IMR-90 (cell line): ENCODE measurements at places on chromosomes 7 and 10. TPM values are rescaled to one million over a fixed set of nuclear protein-coding genes. Genes with fewer than 3 reads are reported as not detected.
A peak's percentile ranks its signal among the peaks of the same experiment; 100 is the strongest.

Gene TRIM8
- 25.5 and 30.0 TPM in 2 replicates for total RNA-seq

Gene HECW1
- total RNA-seq = 1.1 and 1.3 TPM in 2 replicates

Gene ENTPD7
- 20.0 and 23.3 TPM in 2 replicates for total RNA-seq

Gene LARP4B
- 25.5 and 30.8 TPM in 2 replicates for total RNA-seq

Gene TMEM196
- total RNA-seq = not detected in 2 replicates

GRCh38 chr7:103690242-103690974 is 244.4 kb upstream of the SLC26A5 start:
- DNase-seq = peak; percentile 27

Gene RARRES2
- total RNA-seq = not detected in 2 replicates

GRCh38 chr7:132944774-132945173 is 137.1 kb downstream of the CHCHD3 start:
- no peak for DNase-seq

Gene ANKRD61
- under 0.01 and 0.36 TPM in 2 replicates for total RNA-seq

DNA sequence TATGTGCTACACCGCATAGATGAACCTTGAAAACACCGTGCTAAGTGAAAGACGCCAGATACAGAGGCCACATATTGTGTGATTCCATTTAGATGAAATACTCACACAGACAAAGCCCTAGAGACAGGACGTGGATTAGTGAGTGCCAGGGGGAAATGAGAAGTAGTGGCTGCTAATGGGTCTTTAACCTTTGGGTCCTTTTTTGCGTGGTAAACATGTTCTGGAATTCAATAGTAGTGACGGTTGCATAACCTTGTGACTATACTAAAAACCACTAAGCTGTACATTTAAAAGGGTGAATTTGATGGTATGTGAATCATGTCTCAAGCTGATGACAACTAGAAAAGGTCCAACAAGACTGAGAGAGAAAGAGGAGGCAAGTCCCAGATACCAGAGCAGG is 15.6 kb downstream of the SMKR1 start:
- no peak for DNase-seq

Gene DNAH11
- under 0.01 TPM in 1 of 2 replicates, not detected in the other for total RNA-seq

DNA sequence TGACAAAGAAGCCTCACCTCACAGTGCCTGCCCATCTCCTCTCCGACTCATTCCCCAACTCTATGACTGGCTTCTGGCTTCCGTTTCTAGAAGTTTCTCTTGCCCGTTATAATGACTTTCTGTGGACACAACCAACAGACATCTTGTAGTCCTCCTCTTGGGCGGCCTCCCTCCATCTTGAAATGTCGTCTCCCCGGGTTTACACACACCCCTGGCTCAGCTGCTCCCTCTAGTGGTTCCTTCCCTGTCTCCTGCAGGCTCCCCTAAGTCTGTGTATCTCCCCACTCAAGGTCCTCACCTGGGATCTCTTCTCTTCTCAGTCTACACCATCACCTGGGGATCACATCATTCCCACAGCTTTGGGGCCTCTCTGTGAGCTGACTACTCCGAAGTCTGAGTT is 123.4 kb upstream of the NEBL start:
- DNase-seq = no peak

Gene VKORC1L1
- 14.5 and 19.4 TPM in 2 replicates for total RNA-seq

GRCh38 chr10:32459051-32459698 is 13.2 kb downstream of the CCDC7 start:
- no peak for DNase-seq

DNA sequence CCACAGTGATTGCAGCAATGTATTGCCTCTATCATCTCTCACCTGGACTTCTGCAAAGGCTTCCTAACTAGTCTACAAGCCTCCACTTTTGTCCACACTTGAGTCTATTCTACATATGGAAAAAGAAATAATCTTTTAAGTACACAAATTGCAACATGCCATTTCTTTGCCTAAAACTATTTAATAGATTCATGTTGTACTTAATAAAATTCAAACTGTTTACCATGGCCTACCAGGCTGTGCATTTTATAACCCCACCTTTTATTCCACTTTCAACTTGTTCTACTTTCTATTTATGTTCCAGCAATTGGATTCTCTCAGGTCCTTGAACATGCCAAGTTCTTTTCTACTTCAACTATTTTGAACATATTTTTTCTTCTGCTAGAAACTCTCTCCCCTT is 128.7 kb downstream of the GPR85 start:
- DNase-seq = no peak

DNA sequence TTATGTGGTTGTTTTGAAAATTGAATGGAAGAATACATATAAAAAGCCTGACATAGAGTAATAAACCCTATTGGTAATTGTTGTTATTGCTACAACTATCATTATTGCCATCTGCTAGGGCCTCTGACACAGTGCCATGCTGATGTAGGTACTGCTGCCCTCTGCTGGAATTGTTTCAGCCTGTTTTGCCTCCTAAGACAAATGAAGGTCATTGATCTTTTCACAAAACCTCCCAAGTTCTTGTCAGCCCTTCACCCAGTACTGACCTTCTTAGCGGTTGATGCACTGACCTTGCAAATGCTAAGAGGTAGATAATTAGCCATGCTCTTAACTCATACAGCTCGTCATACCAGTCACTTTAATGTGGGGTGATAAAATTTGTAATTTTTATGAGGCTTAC is 975.2 kb downstream of the SORCS1 start:
- DNase-seq = no peak

Gene TMEM236
- total RNA-seq = not detected in 2 replicates

DNA sequence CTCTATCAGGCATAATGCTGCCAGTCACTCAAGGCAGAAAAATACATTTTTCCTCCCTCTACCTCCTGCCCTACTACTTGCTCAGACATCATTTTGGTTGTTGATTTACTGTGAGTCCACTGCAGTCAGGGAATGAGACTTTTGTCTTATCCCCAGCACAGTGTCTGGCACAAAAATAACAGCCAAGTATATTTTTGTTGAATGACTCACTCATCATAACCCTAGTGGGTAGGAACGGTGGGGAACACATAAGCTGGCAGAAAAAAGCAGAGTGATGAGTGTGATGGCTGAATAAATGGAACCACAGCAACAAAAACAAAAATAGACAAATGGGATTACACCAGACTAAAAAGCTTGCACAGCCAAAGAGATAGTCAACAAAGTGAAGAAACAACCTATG is 65.8 kb upstream of the LAMB4 start:
- no peak for DNase-seq

GRCh38 chr7:124060528-124060927 is 27.7 kb upstream of the TMEM229A start:
- DNase-seq = no peak

GRCh38 chr10:110039254-110039653 is 31.5 kb downstream of the ADD3 start:
- no peak for DNase-seq

Gene ANXA8L1
- 0.18 and 0.28 TPM in 2 replicates for total RNA-seq

Gene GLCCI1
- total RNA-seq = 4.1 and 7.8 TPM in 2 replicates

DNA sequence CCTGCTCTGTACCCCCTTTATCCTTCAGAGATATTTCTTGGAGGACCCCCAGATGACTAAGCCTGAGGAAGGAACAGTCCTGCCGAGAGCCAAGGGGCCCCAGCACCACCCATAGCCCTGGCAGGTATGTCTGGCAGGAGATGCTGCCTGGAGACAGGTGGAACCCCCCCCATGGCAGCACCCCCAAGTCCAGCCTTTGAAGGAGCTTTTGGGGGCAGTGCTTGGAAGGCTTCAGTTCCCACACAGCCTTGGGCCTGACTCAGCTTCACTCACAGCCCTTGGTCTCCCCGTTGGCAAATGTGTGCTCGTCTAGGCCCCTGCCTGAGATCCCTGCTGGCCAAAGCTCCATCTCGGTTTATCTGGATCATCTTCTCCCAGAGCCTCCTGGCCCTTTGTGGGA is 23.0 kb upstream of the PCBD1 start:
- DNase-seq = no peak

Gene SLC16A12
- total RNA-seq = 1.6 and 2.2 TPM in 2 replicates

- no peak for DNase-seq
Measured at GRCh38 chr10:75803121-75803520, 371.7 kb downstream of the LRMDA start.
